ENCODE measurements at places on chromosomes 11 and 22.
A peak's percentile ranks its signal among the peaks of the same experiment; 100 is the strongest.

DNA sequence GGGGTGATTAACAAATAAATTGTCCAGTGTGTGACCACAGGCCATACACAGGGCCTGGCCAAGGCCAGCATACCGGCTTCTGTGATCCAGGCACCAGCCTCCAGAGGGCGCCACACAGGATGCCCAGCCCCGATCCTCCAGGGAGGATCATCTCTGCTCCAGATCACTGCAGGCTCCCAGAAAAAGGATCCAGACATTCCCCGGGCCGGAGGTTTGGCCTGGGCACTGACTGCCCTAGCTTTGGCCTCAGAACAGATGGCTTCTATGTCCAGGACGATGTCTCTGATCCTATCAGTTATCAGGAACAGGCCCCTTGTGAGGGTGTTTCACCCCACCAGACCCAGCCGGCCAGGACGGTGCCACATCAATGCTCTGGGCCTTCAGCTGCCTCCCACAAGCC, 74.5 kb upstream of the LMO1 start:
- no peak for DNase-seq

DNA sequence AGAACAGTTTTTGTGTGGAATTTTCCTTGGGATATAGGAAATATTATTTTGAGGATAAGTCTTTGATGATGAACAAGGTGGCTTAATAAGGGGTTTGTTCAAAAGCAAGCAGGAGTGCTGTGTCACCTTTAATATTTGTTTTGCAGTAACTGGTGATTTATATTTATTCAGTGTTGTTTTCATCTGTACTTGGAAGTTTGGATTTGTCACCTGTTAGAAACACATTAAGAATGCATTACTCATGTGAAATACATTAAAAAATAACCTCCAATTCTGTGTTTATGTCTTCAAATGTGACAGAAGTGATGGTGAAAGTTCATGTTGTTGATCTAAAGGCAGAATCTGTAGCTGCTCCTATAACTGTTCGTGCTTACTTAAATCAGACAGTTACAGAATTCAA, 70.5 kb downstream of the DKK3 start:
- no peak for DNase-seq

GRCh38 chr22:36192542-36192941, 9.1 kb downstream of the APOL4 start:
- DNase-seq: no peak

GRCh38 chr22:25452116-25452700, 112.3 kb upstream of the GRK3 start:
- DNase-seq: no peak

- no peak for DNase-seq
Observed at GRCh38 chr11:123163621-123164020, 31.4 kb downstream of the CLMP start.

DNA sequence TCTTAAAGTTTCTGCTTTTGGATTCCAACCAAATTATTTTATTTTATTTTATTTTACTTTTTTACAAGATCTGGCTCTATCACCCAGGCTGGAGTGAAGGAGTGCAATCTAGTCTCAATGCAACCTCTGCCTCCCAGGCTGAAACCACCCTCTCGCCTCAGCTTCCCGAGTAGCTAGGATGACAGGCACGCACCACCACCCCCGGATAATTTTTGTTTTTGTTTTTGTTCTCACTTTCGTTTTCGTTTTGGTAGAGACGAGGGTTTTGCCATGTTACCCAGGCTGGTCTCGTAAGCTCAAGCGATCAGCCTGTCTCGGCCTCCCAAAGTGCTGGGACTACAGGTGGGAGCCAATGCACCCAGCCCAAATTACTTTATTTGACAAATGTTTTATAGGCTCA, 219.8 kb downstream of the ETS1 start:
- peak; percentile 28 for DNase-seq

GRCh38 chr22:36009085-36009484, 19.5 kb downstream of the RBFOX2 start:
- no peak for DNase-seq

DNA sequence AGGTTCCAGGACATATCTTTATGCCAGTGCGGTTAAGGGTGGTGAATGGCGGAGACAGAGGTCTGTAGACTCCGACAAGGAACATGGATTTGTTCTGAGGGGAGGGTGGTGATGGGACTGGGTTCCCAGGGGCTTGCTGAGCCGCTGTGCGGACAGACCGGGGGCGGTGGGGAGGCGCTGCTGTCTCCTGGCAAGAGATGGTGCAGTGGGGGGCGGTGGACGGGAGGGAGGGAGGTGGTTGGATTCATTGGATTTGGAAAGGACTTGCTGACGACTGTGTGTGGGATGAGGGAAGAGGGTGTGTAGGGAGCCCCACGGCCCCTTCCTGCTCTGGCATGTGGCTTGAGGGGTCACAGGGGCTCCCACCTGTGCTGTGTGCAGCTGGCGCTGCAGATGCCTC, 43.2 kb downstream of the FLRT1 start:
- DNase-seq: no peak

DNA sequence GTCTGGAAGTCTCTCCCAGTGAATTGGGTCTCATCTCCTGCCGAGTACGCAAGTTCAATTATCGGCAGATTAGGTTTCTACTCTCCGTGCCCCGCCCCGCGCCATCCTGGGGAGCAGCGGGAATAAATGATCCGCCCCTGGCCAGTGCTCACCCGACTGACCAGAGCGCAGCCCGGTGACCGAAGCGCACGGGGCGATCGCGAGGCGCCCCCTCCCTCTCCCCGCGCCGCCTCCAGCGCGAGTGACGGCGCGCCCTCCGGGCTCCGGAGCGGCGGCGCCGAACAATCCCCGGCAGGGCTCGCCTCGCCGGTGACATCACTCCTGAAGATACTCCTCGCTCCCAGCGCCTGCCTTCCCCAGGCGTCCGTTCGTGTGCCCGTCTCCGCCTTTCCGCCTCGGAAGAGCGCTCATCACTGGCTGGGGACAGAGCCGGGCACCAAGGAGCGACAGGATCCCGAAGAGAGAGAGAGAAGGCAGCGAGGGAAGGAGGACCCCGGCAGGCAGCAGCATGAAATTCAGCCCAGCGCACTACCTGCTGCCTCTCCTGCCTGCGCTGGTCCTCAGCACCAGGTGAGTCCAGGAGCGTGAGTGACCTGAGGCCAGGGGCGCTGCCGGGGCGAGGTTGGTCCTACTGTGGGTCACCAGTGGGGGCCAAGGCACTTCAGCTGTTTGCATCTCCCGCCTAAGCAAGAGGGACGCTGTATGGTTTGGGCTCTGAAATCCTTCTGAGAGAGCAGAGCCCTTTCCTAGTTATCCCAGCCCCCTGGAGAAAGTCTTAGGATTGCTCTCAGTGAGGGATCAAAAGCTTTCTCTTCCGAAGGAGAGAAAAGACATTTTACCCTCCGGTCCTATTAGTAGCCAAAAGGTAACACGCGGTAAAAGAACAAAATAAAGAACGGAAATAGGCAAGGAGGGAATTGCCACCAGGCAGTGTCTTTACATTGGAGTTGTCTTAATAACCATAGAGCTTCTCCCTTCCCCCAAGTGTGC, at the start of gene LUZP2:
Gene LUZP2 (plus strand): TSS at position 318 of the 990 bp plus-strand sequence.
- DNase-seq: no peak

- DNase-seq: peak; percentile 64
Observed at GRCh38 chr11:113305440-113306336, 8.7 kb upstream of the TTC12 start.

DNA sequence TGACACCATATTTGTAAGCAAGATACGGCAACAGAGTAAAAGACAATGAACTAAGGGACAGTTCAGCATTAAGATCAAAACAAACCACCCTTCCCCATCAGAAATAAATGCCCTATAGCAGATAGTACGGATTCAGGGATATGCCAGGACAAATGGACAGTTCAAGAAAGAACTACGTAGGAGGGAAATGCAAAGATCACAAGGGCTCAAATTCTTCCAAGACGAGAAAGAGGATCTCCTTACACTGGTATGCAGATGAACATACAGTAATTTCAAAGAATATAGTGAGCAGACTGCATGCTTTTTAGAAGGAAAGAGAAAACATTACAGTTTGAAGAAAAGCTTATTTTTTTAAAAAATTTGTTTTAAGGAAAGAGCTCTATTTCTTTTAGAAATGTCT, 124.7 kb upstream of the APOA1 start:
- DNase-seq: no peak

GRCh38 chr11:47915374-47915773, 65.0 kb upstream of the PTPRJ start:
- DNase-seq: peak; percentile 13

DNA sequence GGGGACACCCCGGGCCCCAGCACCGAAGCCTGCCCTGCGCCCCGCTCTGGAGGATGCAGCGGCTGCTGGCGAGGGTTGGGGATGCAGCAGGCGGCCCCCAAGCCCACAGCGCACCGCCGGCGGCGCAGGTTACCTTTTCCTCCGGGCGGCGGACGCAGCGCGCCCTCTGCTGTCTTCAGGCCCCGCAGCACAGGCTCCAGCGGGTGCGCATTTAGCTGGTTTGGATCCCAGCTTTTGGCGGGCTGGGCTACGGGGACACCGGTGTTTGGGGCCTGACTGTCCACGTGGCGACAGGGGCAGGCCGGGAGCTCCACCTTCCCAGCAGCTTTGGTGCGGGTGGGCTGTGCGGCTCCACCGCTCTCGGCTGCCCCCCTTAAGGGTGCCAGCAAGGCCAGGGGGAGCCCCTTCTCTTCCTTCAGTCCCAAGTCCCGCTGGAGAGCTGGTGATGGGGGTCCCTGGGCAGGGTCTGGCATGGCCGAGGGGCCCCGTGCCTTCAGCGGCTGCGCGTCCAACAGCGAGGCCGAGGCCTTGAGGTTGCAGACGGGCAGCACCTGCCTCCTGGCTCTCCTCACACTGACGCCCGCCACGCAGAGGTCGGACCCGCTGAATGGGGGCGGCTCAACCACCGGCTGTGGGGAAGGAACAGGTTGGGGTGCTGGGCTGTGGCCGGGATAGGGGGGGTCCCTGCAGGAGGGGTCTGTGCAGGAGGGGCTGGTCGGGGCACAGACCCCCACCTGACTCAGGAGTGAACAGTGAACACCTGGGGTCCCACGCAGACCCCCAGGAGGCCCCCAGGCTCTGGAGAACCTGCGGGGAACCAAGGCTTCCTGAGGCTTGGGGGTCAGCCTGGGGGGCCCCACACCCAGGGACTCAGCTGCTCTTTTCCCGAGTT, 18.0 kb upstream of the IL17REL start:
- DNase-seq: peak; percentile 88

GRCh38 chr11:7536100-7536499, 22.3 kb downstream of the PPFIBP2 start:
- DNase-seq: no peak

DNA sequence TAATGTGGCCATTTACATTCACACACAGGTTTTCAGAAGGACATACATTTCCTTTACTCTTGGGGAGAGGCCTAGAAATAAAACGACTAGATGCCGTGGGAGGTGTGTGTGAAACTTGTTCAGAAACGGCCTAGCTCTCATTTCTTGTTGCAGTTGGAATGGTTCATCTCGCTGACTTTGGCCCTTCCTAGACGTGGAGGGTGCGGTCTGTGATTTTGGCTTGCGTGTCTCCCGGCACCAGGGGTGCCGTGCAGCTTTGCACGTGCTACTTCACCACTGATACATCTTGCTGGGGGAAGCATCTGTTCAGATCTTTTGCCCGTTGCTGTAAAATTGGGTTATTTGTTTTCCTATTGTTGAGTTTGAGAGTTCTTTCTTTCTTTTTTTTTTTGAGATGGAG, 3.1 kb upstream of the PRR33 start:
- no peak for DNase-seq

DNA sequence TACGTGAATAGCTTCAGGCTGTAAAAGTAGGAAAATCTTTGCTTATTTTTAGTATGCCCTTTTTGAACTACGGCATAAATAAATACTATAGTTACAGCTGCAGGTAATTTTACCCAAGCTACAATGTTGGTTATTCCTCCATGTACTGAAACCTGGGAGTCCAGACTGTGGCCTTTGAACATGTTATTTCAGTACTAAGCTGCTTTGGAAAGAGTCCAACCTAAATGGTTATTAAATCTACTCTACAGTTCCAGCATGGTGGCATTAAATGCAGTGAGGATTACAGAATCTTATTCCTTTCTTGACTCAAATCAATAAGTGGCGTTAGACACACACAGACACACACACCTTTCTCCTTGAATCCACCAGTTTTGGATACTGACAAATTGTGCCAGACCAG, 165.1 kb downstream of the MSANTD4 start:
- no peak for DNase-seq

- no peak for DNase-seq
Observed at GRCh38 chr22:44819966-44820631, 67.7 kb downstream of the ARHGAP8 start.

DNA sequence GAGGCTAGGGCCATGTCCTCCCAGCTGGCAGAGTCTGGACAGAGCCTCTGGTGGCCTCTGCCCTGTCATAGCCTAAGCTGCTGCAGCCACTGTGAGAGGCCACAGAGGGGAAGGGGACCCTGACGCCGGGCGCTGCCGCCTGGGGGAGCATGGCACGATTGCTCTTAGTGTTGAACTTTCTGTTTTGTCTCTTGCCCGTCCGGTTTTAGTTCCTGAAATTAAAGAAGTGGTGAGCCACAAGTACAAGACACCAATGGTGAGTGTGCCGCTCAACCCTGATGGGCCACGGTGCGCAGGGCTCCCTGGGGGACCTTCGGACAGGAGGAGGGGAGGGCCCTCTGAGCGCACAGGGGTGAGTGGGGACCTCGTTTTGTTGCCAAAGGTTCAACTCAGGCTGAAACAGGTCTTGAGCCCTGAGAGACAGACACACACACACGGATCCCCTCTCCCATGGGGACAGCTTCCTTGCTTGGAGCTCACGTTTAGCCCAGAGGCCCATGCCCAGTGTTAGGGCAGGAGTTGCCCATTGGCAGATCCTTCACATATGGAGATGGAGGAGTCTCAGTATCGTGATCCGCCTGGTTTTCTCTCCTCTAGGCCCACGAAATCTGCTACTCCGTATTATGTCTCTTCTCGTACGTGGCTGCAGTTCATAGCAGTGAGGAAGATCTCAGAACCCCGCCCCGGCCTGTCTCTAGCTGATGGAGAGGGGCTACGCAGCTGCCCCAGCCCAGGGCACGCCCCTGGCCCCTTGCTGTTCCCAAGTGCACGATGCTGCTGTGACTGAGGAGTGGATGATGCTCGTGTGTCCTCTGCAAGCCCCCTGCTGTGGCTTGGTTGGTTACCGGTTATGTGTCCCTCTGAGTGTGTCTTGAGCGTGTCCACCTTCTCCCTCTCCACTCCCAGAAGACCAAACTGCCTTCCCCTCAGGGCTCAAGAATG, 23.8 kb downstream of the MYBPC3 start:
- no peak for DNase-seq
